ENCODE measurements at places on chromosomes 1 and 21.

GRCh38 chr21:37430184-37430821 is 63.7 kb downstream of the DYRK1A start:
- no peak for DNase-seq

DNA sequence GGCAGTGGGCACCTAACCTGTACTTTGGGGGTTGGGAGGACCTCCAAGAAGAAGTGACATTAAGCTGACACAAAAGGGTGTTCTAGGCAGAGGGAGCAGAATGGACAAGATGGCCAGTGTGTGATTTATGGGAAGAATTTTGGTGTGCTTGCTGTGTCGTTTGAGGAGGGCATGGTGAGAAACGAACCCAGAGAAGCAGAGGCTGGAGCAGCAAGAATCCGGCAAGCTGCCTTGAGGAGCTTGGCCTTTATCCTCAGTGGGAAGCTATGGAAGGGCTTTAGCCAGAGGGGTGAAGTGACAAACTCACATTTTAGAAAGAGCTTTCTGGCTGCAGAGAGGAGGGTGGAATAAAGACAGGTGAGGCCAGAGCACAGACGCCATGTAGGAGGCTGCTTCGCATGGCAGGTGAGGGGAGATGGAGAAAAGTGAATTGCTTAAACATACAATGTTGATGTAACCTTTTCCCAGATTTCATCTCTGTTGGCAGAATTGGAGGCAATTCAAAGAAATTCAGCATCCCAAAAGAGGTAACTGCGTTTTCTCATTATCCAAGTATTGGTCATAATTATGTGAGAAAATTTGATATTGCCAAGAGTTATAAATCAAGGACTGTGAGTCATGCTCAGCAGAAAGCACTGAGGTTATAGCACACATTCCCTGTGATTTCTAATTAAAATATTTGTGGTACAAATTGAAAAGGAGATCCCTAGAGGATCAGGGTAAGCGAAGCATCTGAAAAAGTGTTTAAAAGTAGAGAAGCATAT is 26.5 kb downstream of the TRIM45 start:
- DNase-seq = no peak

- DNase-seq = no peak
These were observed 10.8 kb upstream of the DUSP12 start for GRCh38 chr1:161738627-161739287.

- DNase-seq = no peak
These were observed 3.1 kb downstream of the BCAR3 start for GRCh38 chr1:93678491-93678890.

- DNase-seq = no peak
These were observed 2.5 kb downstream of the FTCD start for GRCh38 chr21:46152927-46153246.

- no peak for DNase-seq
These were observed 20.5 kb upstream of the FRRS1 start for GRCh38 chr1:99786751-99787501.

- DNase-seq = no peak
These were observed 80.8 kb upstream of the RAB4A start for GRCh38 chr1:229190057-229190575.

DNA sequence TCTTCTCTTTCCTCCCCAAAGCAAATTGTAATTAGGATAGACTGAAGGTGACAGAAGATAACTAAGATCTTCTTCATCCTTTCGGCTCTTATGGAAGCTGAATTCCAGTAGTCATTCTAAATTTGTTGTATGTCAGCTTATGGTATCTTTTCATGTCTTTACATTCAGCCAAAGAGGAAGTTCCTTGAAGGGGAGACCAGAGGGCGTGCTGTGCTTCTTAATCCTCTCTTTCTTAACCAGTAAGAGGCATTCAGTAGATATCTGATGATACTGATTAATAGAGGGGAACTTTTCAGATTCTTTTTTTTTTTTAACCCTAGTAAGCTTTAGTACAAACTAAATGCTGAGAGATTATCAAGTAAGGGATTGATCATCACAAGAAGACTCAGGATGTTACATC is 102.3 kb downstream of the OSBPL9 start:
- DNase-seq = no peak

DNA sequence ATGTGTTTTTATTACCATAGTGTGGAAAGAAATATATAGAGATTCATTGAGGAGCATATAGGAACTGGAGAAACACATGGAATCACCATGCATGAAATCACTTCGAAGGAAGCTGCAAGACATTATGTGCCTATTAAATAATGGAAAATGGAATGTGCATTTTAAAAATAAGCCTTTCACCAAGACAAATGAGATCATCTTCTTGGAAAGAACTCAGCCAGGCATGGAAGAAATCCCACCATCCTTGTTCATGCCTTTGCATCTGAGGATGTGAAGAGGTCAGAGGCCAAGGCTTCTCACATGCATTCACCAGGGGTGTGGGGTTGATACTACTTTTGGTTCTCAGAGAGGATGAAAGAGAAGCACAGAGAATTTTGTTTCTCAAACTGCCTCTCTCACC is 50.0 kb downstream of the C1orf198 start:
- no peak for DNase-seq

DNA sequence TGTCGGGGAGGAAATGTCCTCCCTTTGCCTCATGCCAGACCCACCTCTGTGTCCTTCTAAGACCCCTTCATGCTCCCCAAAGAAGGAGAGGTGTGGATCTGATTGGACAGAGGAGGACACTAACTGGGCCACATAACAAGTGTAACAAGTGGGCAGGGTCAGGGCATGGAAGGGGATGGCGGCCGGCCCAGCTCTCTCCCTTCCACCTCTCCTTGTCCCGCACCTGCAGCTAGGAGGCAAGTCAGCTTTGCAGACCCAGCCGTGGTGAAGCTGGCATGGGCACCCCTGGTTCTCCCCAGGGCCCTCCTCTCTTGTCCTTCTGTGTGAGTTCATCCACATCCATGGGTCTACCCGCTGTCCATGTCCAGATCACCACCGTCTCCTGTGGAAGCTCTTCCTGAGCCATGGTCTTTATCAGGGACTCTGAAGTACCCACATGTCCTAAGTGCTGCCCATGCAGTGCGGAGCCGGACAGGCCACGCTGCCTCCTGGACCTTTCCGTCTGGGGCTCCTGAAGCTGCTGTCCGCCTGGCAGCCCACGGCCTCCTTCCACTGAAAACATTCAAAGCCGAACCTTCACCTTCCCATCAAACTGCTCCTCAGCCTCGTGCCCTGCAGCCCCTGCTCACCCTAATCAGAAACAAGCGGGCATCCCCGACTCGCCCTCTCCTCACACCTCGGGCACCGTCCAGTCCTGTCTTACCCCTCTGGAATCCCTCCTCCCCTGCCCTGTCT is 460.5 kb downstream of the PTPRU start:
- DNase-seq = no peak

- no peak for DNase-seq
These were observed 56.9 kb downstream of the CLSTN1 start for GRCh38 chr1:9766759-9767442.

GRCh38 chr1:238319957-238320356 is 429.2 kb upstream of the ZP4 start:
- no peak for DNase-seq

All from NCI-H345 (cell line).